AG09319 (cell line): ENCODE measurements at places on chromosomes 3 and 15.

- DNase-seq, result peak; percentile 74
These were observed 268.3 kb downstream of the UACA start for GRCh38 chr15:70494852-70495571.

GRCh38 chr3:159674583-159674982, 314.1 kb upstream of the IL12A start:
- no peak for DNase-seq

DNA sequence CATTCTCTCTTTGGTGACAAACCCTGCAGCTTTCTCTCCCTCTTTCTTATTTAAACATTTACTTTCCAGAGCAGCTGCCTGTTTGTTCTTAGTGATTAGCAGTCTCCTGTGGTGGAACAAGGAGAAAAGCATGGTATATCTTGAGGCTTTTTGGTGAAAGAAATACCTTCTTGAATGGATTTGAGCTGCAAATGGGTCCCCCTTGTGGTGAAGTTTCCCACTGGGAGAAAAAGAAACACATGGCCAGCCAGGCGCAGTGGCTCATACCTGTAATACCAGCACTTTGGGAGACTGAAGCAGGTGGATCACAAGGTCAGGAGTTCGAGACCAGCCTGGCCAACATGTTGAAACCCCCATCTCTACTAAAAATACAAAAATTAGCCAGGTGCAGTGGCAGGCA, 48.3 kb upstream of the ACP3 start:
- DNase-seq, result no peak

- no peak for DNase-seq
These were observed 195.2 kb downstream of the EFHB start for GRCh38 chr3:19738846-19739245.

- DNase-seq, result no peak
These were observed 20.3 kb downstream of the SLCO2A1 start for GRCh38 chr3:134009345-134010000.

DNA sequence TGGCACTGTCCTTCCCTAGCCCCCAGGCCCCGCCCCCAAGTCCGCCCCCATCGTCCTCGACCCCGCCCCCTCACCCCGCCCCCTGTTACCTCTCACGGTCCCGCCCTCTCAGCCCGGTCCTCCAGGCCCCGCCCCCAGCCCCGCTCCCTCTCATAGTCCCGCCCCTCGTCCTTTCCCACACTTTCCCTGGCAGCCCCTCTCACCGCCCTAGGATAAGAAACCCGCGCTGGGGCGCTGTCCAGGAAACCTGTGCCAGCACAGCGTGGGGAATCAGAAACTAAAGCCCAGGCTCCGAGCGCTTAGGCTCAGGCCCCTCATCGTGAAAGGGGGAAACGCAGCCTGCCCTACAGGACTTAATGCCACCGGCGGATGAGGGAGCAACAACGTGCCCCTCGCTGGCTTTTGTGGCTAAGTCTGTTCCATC, 20.9 kb downstream of the TRPM1 start:
- no peak for DNase-seq

DNA sequence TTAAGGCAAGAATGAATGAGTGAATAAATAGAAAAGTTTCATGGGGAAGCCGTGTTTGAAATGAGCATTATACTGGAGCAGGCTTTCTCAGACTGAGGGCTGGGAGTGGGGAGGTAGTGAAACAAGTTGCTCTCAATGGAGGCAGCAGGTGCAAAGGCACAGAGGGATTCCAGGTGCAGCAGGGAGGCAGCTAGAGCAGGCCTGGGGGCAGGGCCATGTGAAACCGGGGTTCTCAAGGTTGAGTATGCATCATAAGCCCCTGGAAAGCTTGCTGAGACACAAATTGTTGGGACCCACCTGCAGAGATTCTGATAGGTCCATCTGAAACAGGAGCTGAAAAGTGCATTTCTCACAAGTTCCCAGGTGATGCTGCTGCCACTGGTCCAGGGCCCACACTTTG, 45.3 kb downstream of the BFSP2 start:
- DNase-seq, result no peak

DNA sequence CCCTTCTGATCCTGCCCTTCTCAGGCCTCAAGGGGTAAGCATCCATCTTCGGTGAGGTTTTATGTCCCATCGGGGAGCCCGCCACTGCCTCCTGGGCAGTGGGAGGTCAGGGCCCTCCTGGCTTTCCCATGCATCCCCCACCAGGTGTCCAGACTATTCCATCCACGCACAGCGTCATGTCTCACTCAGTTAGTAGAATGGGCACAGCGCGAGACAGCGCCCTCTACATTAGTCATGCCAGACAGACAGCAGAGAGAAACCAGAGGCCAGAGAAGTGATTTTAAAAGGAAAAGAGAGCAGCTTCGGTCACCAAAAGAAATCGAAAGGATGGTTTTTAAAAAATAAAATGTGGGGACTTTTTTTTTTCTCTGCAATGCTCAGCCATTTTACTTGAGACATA, 49.8 kb downstream of the ZDHHC3 start:
- no peak for DNase-seq

DNA sequence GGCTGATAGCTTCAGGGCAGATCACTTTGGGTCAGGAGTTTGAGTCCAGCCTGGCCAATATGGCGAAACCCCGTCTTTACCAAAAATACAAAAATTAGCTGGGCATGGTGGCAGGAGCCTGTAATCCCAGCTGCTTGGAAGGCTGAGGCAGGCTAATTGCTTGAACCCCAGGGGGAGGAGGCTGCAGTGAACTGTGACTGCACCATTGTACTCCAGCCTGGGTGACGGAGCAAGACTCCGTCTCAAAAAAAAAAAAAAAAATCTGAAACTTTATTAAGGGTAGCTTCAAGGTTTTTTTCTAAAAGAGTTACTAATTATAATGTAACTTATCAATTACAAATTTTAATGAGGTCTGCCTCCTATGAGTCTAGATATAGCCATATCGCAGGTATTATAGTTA, 5.1 kb downstream of the NECTIN3 start:
- no peak for DNase-seq

DNA sequence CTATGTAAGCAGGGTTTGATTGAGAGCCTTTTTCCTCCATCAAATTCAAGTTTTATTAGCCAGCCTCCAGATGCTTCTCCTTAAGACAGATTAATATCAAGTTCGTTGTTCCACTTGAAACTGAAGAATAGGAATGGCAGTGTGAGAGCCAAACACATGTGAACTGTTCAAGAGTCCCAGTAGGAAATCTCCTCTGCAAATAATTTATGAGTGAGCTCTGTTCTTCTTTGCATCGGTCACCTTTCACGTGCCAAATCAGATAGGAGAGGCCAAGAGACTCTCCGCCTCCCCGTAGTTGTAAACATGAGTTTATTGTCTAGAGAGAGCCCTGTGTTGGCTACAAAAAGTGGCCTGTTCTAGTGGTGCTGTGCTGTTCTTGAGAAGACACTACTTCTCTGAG, 372.1 kb upstream of the NR2F2 start:
- no peak for DNase-seq

GRCh38 chr15:52496776-52497470, 31.8 kb downstream of the MYO5A start:
- DNase-seq, result no peak

GRCh38 chr3:134542287-134542958, 56.6 kb downstream of the CEP63 start:
- DNase-seq, result no peak

GRCh38 chr3:59565125-59565524, 515.3 kb upstream of the CFAP20DC start:
- no peak for DNase-seq

GRCh38 chr3:15899388-15899787, 101.6 kb upstream of the ANKRD28 start:
- DNase-seq, result peak; percentile 8

DNA sequence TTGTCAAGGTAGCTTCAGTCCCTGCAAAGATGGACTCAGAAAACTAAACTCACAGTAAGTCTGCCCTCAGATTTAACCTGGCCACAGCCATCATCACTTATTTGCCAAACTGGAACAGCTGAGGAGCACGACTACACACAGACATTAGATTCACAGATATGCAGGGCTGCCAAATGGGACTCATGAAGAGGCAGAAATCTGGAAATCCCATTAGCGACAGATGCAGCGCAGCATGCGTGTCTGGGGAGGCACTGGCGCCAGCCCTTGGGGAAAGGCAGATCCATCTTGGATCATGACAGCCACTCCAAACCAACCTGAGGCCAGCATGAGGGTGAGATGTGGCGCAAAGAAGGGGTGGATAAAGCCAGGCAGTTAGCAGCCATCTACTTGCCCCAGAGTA, 160.7 kb upstream of the TSC22D2 start:
- no peak for DNase-seq

DNA sequence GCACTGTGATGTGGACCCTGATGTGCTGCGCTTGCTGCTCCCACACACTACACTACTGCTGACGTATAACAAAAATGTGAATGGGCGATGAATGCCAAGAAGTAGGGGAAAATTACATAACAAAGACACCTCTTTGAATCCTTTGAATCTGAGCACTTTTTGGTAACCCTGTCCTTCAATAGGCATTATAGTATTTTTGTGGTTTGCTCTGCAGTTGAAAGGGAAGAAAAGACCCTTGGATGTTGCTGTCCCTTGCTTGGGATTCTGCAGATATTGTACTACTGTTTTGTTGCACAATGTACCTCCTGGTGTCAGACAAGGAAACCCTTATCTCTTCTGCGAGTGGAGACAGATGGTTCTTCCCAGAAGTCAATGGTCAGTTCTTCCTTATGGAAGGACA, 124.8 kb upstream of the UBE3A start:
- no peak for DNase-seq

DNA sequence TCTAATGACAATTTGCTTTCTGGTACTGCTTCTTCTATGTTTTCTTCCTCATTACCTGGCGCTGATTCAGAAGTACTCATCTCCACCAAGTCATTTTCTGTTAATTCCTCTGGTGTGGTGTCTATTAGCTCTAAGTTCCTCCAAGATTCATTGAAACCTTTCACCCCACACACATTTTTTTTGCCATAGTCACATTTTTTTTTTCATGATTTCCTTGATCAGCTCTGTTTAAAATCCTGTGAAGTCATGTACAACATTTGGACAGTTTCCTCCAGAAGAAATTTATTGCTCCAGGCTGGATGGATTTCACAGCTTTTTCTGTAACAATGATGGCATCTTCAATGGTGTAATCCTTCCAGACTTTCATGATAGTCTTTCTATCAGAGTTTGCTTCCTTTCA, 243.2 kb upstream of the VEPH1 start:
- DNase-seq, result peak; percentile 4

DNA sequence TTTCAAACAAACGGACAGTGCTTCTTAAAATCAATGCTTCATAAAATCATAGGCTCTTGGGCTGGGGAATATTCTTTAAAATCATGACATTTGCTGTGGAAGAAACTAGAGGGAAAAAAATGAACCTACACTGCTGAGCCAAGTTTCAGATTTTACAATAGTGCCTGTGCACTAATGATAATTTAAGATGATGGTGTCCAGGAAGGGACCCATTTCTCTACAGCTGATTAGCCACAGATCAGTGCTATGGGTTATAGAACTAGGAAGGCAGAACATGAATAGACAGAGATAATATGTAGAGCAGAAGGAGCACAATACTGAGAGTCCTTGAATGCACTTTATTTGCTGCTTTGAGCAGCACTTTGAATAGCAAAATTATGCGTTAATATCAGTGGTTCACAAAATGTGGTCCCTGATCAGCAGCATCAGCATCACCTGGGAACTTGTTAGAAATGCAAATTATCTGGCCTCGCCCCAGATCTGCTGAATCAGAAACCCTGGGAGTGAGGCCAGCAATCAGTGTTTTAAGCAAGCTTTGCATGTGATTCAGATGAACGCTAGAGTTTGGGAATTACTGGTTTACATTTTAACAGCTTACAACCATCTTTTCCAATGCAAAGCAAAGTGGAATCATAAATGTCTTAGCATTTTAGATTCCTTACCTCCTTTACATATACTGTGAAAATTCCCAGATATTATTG, 135.8 kb upstream of the ANKRD28 start:
- peak; percentile 38 for DNase-seq

DNA sequence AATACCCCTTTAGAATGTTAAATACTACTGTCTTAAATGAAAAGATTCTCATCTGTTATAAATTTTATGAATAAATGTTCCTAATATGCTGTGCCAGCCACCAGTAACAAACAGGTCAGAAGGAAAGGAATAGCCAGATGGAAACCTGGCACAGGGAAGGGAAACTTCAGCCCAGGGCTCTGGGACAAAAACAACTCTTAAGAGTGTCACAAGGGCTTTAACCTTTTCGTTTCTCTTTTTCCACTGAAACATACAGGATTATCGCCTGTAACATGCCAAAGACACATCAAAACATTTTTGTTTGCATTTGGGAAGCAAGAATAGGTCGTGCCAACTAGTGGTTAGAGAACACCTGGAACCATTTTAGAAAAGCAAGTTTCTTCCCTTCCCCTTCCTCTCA, 109.0 kb upstream of the NEDD4 start:
- DNase-seq, result no peak

- no peak for DNase-seq
These were observed 73.4 kb downstream of the SMAD6 start for GRCh38 chr15:66775127-66776105.

- peak; percentile 32 for DNase-seq
These were observed 63.8 kb upstream of the ACP3 start for GRCh38 chr3:132253262-132253878.

DNA sequence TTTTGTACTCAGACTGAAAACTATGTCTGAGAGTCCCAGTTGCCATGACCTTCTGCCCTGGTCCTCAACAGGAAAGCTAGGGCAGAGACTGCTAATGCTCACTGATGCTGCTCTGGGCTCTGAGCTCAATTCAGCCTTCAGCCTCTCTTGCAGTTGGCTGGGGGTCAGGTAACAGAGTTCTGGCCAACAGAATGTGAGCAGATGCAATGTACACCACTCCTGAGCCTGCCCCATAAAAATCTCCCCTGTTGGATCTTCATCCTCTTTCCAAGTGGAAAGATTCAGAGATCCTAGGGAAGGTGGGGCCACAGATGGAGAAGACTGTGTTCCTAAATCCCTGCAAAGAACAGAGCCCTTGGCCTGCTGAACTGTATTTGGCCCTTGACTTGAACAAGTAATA, 87.8 kb downstream of the PDZRN3 start:
- no peak for DNase-seq

GRCh38 chr3:159763602-159764489, 224.8 kb upstream of the IL12A start:
- peak; percentile 52 for DNase-seq

- no peak for DNase-seq
These were observed 164.3 kb downstream of the LRRK1 start for GRCh38 chr15:101083336-101084045.

- DNase-seq, result no peak
These were observed 219.9 kb downstream of the OPA1 start for GRCh38 chr3:193812791-193813500.

GRCh38 chr3:71805199-71805598, 20.3 kb upstream of the PROK2 start:
- DNase-seq, result no peak

DNA sequence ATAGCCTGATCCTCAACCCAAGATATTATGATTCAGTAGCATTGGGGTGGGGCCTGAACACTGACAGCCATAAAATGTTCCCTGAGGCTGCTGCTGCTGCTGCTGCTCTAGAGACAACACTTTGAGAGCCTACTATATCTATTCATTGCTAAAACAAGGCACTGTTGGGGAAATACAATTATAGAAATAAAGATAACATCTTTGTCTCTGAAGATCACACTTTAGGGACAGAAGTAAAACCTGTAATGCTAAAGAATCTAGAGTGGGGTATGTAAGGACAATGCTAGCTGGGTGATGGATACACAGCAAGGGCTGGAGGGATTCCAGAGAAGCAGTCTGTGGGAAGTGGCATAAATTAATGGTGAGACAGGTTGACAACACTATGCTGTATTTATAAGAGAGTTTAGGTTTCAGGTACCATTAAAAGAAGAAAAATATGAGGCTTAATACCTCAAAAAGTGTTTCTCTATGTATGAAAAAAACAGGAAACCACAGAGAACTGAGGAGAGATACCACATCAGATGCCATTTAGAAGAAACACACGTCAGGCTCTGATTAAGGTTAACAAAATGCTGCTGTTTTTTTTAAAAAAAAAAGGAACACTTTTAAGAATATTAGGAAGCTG, 115.9 kb downstream of the CBLB start:
- no peak for DNase-seq
